COR-L47 (cell line): ENCODE measurements at places on chromosomes 3 and 15.

GRCh38 chr3:148512648-148513047, 185.1 kb upstream of the AGTR1 start:
- DNase-seq, result no peak

- no peak for DNase-seq
Observed at GRCh38 chr3:23161896-23162570, 41.1 kb upstream of the UBE2E2 start.

GRCh38 chr3:79983118-79983517, 215.3 kb upstream of the ROBO1 start:
- no peak for DNase-seq

GRCh38 chr15:51311510-51311909, 26.9 kb downstream of the CYP19A1 start:
- DNase-seq, result no peak

DNA sequence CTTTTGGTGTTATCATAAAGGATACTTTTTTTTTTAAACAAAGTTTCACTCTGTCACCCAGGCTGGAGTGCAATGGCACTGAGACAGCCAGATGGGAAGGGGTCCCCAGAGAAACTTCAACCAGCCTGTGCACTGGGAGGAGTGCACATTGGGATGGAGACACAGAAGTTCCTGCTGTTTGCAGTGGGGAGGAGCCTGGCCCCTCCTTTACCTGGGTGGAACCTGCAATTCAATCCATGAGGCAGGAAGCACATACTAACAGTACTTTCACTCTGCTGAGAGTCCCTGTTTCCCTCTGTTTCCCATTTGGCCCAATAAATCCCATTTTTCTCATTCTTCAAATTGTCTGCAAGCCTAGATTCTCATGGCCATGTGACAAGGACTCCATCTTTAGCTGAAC, 42.3 kb upstream of the LHFPL4 start:
- DNase-seq, result no peak

DNA sequence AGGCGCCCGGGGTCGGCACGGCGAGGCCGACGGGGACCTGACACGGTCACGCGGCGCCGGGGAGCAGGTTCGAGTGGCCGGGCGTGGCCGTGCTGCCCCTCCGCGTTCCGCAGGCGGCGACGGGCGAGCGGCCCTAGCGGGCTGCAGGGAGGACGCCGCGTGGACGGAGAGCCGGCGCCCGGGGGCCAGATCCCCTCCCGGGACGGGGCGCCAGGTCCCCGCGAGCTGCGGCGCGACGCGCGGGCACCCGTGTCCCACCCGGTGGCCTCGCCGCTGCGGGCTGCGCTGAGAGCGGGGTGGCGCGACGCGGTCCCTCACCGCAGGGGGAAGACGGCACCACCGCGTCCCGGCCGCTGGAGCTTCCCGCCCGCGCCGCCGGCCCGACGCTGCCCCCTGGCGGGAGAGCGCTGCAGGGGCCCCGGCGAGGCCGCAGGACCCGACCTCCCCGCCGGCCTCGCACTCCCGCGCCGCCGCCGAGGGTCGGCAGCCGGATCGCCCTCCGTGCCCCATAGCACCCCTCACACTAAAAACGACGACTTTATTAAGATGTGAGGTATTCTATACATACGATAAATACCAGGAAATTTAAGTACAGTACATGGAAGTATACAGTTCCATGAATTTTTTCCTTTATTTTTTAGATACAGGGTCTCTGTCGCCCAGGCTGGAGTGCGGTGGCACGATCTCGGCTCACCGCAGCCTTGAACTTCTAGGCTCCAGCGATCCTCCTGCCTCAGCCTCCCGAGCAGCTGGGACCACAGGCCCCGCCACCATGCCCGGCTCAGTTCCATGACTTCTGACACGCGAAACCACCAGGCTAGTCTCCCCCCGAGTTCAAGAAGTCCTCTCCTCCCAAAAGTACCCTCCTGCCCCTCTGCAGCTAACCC, 1.3 kb upstream of the PIGZ start:
- DNase-seq, result peak; percentile 57

DNA sequence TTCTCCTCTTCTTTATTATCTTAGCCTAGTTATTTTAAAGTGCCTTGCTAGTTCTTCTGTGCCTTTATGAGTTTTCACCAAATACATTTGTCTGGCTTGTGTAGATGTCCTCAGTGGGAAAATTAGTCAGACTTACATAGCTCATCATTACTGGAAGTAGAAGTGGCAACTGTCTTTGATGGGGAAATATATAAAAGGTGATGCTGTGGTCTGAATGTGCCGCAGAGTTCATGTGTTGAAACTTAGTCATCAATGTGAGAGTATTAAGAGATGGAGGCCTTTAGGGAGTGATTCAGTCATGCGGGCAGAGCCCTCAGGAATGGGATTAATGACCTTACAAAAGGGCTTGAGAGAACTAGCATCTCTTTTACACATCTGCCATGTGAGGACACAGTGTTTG, 6.4 kb upstream of the ERICH6 start:
- DNase-seq, result no peak

GRCh38 chr15:62164014-62164395, 1.1 kb downstream of the C2CD4B start:
- DNase-seq, result no peak

- DNase-seq, result no peak
Observed at GRCh38 chr3:190746986-190747385, 115.5 kb downstream of the GMNC start.

DNA sequence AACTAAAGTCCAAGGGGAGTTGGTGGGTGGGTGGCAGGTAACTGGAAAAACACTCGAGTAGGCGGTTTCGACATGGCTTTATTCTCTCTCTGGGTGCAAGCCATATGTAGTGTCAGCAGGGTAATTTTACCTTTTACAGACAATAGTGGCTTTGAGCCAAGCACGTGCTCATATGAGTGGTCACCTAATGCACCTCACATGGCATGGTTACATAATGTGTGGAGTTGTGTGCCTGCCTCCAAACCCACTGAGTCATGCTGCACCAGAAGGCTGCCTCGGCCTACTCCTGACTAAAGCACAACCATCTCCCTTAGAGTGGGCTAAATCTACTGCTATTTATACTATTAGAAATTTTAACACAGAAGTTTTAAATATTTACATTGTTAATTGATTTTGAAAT, 16.5 kb downstream of the CCRL2 start:
- no peak for DNase-seq

GRCh38 chr15:42193383-42193782, 14.7 kb downstream of the VPS39 start:
- no peak for DNase-seq

GRCh38 chr3:149474250-149474817, at the start of gene TM4SF4:
TSS of gene TM4SF4 (plus strand) at chr3:149474697. CDS start at chr3:149474878, 181 bp downstream.
- DNase-seq, result no peak

DNA sequence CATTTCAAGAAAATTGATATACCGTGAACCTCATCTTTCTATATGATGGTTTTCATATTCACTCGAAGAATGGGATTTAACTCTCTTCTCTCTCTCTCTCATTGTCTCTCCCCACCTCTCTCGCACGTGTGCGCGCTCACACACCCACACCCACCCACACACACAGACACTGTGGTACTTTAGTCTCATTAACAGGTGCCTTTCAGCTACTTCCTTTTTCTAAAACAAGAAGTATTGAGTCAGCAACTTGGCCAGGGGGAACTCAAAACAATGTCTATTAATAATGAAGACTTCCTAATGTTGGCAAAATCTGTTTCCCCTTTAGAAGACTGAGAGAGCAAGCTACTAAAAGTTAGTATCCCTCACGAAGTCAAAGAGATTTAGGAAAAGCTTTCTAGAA, 150.7 kb downstream of the TMCO5A start:
- no peak for DNase-seq

DNA sequence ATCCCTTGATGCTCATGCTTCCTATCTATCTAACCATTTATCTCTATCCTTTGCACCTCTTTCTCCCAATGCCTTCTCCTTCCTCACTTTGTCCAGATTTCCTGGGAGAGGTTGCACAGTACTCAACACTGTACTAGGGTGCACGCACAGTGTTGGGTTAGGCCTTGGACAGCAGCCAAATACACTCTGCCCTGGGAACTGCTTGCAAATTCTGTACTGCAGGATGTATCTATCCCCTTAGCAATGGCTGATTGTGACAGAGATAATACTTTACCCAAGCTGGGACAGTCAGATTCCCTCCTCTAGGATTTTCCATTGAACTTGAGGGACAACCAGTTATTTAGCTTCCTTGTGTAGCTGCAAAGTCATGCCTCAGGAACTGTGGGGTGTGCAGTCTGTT, 113.3 kb downstream of the IL20RB start:
- no peak for DNase-seq

DNA sequence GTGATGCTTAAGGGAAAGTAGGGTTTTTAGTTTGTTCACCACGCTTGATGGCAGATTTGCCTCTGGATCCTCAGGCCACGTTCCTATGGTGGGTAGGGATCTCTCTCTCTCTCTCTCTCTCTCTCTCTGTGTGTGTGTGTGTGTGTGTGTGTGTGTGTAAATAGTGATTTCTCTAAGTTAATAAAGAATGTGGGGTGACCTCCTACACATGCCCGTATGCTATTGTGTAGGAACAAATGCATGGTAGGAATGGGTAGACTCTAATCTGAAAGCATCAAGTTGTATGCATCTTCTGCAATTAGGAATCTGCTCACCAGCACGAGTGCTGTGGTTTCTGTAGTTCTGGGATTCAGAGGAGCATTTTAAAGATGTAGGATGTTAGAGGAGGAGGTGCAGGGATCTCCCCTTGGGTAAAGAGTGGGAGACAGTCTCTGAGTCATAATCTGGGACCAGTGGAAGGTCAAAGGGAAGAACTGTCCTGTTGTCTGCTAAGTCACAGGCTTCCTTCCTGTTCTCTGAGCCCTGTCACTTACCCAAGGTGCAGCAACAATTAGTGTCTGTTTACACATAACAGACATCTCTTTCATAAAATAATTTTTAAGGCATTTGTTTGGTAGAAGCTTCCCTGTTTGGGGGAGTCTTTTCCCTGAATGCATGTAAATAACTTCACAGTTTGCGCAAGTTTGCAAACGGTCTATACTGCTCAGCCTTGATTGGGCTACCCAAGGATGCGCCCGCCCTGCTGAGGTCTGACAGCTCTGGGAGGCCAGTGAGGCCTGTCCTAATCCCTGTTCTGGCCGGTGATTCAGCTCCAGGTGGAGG, 139.8 kb downstream of the IGF1R start:
- DNase-seq, result no peak

DNA sequence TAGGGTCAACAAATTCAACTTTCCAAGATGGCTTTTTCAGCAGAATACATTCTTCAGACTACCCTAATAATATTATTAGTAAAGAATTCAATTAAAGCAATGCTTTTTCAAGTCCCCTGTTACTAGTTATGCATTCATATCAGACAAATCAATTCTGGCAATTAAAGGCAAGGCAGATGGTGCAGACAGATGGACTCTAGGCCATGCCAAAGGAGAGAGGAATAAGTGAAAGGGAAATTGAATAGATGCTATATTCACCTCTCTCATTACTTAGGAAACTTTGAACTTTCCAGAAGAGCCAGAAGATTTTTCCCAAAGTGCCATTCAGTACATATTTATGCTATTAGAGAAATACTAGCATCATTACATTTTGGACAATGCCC, 487.7 kb upstream of the RASGRP1 start:
- no peak for DNase-seq

DNA sequence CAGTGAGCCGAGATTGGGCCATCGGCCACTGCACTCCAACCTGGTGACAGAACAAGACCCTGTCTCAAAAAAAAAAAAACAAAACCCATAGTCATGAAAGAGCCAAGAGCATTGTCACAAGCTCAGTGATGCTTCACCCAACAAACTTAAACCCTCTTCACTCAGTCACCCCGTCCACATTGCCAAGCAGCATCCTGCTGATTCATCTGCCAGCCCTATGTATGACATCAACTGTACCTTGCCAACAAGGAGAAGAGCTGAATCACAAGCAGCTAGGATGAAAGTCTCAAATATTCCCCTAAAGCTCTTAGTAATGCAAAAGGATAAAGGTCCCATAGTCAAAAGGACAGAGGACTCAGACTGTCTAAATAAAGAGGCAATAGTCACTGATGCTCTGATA, 90.0 kb downstream of the ANO10 start:
- DNase-seq, result no peak
